ENCODE measurements at places on chromosomes 1 and 21.

DNA sequence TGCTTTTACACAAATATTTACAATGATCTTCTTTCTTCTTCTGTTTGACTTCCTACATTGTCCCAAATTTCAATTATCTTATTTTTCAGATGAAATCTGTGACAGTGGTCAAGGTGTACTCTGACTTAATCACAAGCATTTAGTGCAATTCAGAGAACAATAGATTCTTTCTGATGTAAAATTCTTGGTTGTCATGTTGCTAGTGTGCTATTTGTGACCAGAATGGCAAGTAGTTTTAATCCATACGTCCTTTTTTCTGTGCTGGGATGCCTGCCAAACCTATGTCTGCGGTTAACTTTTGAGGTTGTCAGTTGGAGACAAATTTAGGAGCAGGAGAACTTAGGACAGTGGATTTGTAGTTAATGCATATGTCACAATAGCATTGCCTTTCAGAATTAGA, 31.0 kb downstream of the NCAM2 start:
- DNase-seq = no peak

DNA sequence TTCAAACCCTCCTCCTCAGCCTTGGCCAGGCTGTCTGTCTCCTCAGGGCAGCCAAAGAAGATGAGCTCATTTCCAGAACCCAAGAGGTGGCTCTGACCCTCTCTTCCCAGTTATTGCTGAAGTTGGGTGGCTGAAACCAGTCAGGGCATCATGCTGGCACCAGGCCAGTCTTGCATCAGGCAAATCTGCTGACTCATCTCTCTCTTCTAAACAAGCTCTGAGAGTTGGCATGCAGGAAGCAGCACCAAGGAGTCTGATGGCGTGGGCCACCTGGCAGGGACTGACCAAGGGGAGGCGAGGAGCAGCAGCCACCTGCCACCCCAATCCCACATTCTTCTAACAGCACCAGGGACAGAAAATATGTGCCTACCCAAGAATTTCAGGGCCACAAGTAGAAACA, 104.8 kb upstream of the ATP1A1 start:
- peak; percentile 7 for DNase-seq

- no peak for DNase-seq
Observed at GRCh38 chr1:109882288-109883245, 28.1 kb upstream of the CSF1 start.

- DNase-seq = no peak
Observed at GRCh38 chr21:45745256-45745655, 101.7 kb downstream of the PCBP3 start.

GRCh38 chr1:243487036-243487648, 231.3 kb downstream of the SDCCAG8 start:
- DNase-seq = no peak

GRCh38 chr1:232969799-232970198, 19.4 kb downstream of the NTPCR start:
- no peak for DNase-seq

All from NCI-H1436 (cell line).